ENCODE measurements at places on chromosomes 3 and 15. TPM values are rescaled to one million over a fixed set of nuclear protein-coding genes. Genes with fewer than 3 reads are reported as not detected.

The SERPINI1 gene
- 2.6 TPM for total RNA-seq

The PEX5L gene
- not detected for total RNA-seq

The CLDN1 gene
- total RNA-seq: 1.3 TPM

The OR5AC2 gene
- not detected for total RNA-seq

The ACTC1 gene
- not detected for total RNA-seq

The MYL3 gene
- total RNA-seq: 9.8 TPM

The PDCD10 gene
- 85.0 TPM for total RNA-seq

The RNU6-1 gene
- total RNA-seq: not detected
